ENCODE measurements at places on chromosomes 7 and 10. TPM values are rescaled to one million over a fixed set of nuclear protein-coding genes. Genes with fewer than 3 reads are reported as not detected.

Gene GPR146
- 3.7 TPM for total RNA-seq

Gene BZW2
- total RNA-seq = 87.7 TPM

Gene MYO1G
- total RNA-seq = 0.13 TPM

Gene GPRIN2
- not detected for total RNA-seq

Gene PRLHR
- not detected for total RNA-seq

Gene ZPBP
- total RNA-seq = not detected

Gene YKT6
- total RNA-seq = 114 TPM

Gene SNX8
- total RNA-seq = 45.9 TPM

Gene CHN2
- total RNA-seq = 1.3 TPM

Gene KLF14
- 0.13 TPM for total RNA-seq

Gene SHTN1
- total RNA-seq = 2.1 TPM

Gene KRIT1
- total RNA-seq = 33.0 TPM

Gene ELFN1
- total RNA-seq = not detected

Gene GPR158
- total RNA-seq = 0.40 TPM

Gene OGDHL
- 0.13 TPM for total RNA-seq

Gene HYAL4
- total RNA-seq = not detected

Gene CYP3A7
- 1.0 TPM for total RNA-seq

Gene TWIST1
- 19.9 TPM for total RNA-seq

Gene UNCX
- total RNA-seq = not detected

Gene ZDHHC6
- total RNA-seq = 15.9 TPM

Gene BTBD16
- total RNA-seq = not detected

Gene LRRC17
- total RNA-seq = 455 TPM

Gene MKI67
- total RNA-seq = 16.5 TPM

Gene TMEM236
- total RNA-seq = not detected

Gene MYOZ1
- total RNA-seq = 0.39 TPM

Gene CLRN3
- not detected for total RNA-seq

Gene PDLIM1
- total RNA-seq = 52.5 TPM

Gene SEMA3A
- total RNA-seq = 46.8 TPM

Gene UCN3
- not detected for total RNA-seq

Gene PAX4
- not detected for total RNA-seq

Gene ADAP1
- 14.8 TPM for total RNA-seq

Gene MAGI2
- 3.7 TPM for total RNA-seq

Gene LIPK
- total RNA-seq = not detected

All from epithelial cell of alveolus of lung (primary cell).